Left renal cortex interstitium (tissue), 4 donors: ENCODE measurements at places on chromosomes 4 and X. TPM values are rescaled to one million over a fixed set of nuclear protein-coding genes. Genes with fewer than 3 reads are reported as not detected.

The ASIC5 gene
- 0.17 TPM for polyA plus RNA-seq

DNA sequence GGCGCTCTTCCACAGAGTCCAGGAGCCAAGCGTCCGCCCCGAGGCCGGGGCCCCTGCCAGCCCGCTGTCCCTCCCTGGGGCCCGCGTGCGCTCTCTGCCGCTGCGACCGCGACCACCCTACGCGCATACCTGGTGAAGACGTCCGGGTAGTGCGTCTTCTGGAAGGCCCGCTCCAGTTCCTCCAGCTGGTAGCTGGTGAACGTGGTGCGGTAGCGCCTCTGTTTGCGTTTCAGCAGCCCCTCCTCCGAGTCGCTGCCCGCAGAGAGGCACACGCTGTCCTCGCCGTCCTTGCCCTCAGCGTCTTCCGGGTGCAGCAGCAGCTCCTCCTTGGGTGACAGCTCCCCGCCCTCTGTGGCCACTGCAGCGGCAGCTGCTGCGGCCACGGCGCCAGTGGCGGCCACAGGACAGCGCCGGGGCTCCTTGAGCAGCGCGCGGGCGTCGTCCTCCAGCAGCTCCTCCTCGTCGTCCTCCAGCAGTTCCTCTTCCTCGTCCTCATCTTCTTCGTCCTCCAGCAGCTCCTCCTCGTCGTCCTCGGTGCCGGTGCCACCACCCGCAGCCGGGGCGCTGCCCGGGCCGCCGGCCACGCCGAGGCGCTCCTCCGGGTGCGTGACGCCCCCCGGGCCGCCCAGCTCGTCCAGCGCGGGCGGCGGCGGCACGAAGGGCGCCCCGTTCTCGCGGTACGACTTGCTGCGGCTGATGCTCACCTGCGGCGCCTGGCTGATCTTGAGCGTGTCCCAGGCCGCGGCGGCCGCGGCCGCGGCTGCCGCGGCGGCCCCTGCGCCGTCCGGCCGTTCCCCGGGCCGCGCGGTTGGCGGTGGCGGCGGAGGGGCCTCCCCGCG lies 2.8 kb downstream of the ARX start:
- no peak for DNase-seq

DNA sequence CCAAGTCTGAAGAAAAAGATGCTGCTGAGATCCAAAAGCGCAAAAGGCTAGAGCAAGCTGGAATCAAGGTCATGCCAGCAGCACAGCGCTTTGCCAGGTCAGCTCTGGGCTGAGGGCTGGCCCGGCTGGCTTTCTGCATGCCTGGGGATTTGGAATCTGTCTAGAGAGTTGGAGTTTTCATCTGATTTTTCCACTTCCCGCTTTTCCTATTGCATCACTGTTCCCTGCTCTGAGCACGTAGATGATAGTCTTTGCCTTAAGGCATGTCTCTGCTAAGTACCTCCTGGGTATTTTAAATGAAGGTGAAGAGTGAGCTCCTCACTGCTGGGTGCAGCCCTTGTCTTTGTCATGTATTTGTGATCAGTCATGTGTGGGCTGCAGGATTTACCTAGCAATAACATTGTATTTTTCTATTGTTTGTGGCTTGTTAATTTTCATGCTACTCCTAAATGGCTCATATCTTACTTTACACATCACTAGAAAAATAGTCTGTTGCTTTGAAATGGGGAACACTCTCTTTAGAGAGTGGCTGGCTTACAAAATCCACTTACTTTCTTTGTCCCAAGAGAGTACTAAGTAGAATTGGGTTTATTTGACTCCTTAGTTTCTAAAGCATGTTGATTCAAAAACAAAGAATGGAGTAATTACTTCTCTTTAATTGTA lies 82.8 kb downstream of the LIMCH1 start:
- DNase-seq, result no peak

- no peak for DNase-seq
Observed at GRCh38 chr4:2931512-2932301, 31.5 kb downstream of the NOP14 start.

- no peak for DNase-seq
Observed at GRCh38 chr4:10048941-10049697, 27.8 kb upstream of the SLC2A9 start.

- DNase-seq, result no peak
Observed at GRCh38 chrX:72097098-72097497, 34.6 kb downstream of the RTL5 start.

GRCh38 chr4:54473798-54474197 lies 184.0 kb upstream of the KIT start:
- no peak for DNase-seq

- no peak for DNase-seq
Observed at GRCh38 chr4:125492957-125493356, 178.2 kb downstream of the FAT4 start.

- DNase-seq, result no peak
Observed at GRCh38 chr4:94959307-94959706, 201.6 kb downstream of the BMPR1B start.

GRCh38 chrX:119236623-119237561 lies 807 bp downstream of the PGRMC1 start:
- no peak for DNase-seq

- no peak for DNase-seq
Observed at GRCh38 chrX:108485960-108486359, 46.3 kb downstream of the COL4A5 start.

GRCh38 chrX:107894038-107894437 lies 68.4 kb downstream of the MID2 start:
- no peak for DNase-seq

DNA sequence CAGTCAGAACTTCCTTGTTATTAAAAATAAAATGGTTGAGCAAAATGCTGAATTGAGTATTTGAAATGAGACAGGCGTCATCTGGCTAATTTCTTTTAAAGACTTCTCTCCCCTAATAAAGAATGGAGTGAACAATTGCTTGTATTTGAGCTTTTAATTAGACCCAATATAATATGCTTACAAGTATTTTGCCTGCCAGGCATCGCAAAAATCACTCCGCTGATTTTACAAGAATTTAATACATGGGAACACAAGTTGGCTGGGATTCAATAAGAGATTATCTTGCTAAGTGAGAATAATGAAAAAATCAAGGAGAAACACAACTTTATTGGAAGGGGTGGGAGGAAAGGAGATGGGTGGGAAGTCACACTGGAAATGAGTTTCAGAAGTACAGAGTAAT lies 52.3 kb downstream of the KLF3 start:
- no peak for DNase-seq

The PASD1 gene
- not detected for polyA plus RNA-seq

The RASGEF1B gene
- 12.7 TPM for polyA plus RNA-seq

DNA sequence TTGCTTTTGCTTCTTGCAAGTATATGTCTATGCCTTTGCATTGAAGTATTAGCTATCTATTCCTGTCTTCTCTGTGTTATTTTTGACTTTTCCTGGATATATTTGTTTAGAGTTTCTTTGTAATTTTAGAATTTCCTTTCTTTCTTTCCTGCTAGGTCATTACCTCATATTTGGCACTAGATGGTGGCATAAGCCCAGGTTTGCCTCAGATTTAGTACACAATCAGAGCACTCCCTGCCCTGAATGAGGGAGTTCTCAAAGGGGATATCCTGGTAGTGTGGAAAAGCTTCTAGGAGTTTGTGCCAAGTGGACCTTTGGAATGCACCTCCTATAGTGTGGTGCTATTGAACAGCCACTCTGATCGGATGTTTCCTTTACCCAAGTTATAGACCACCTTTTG lies 181.6 kb downstream of the UGT8 start:
- no peak for DNase-seq

The SH3TC1 gene
- 24.3 TPM for polyA plus RNA-seq

The ETNPPL gene
- 0.25 TPM for polyA plus RNA-seq

- no peak for DNase-seq
Observed at GRCh38 chr4:4843635-4844291, 15.7 kb upstream of the MSX1 start.

DNA sequence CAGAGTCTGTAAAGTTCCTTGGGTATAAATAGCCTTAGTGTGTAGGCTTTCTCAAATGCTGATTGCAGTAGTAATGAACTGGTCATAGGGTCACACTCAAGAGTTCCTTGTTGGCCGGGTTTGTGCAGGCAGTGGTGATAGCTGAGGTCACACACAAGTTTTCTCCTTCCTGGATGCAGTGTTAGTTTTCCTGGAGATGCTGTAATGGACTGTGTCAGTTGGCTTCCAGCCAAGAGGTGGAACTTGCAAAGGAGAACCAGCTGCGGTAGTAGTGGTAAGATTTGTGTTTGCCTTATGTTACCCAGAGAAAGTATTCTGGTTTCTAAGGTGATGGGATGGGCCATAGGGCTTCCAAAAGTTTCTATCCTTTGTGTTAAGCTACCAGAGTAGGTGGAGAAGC lies 409.8 kb upstream of the FRG1 start:
- DNase-seq, result no peak

The SOD3 gene
- 15.5 TPM for polyA plus RNA-seq

DNA sequence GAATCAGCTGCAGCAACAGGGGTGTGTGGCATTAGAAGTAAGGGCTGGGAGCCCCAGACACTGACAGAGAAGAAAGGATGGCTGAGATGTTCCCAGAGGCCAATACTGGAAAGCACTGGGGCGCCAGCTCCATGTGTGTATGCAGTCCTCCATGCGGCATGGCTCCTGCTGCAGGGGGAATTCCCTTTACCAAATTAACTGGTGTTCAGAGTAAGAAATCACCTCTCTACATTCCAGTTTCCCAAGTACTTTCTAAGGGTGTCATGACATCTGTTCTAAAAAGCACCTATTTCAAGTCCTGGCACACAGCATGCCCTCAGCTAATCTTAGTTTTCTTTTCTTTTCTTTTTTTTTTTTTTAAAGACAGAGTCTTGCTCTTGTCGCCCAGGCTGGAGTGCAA lies 98.0 kb downstream of the MAML3 start:
- DNase-seq, result no peak

The MSANTD1 gene
- polyA plus RNA-seq, result 0.21 TPM

- DNase-seq, result no peak
Observed at GRCh38 chr4:124879195-124879594, 166.7 kb upstream of the ANKRD50 start.

DNA sequence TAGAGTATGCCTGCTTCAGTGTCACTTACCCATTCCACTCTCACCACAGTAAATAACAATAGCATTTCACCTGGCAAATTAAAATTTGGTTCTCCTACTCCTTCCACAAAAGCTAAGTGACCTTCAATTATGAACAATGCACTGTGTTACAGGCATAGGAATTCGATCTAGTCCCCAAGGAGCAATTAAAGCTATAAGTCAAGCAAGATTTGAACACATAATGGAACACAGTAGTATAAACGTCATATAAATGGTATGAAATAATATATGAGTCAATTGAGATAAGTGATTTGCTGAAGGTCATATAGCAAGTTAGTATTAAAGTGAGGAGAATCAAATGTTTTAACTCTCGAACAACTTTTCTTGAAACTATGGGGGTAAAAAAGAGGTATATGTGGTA lies 65.8 kb downstream of the ARAP2 start:
- no peak for DNase-seq

The REPS2 gene
- polyA plus RNA-seq, result 11.5 TPM

The PLXNB3 gene
- 1.3 TPM for polyA plus RNA-seq

DNA sequence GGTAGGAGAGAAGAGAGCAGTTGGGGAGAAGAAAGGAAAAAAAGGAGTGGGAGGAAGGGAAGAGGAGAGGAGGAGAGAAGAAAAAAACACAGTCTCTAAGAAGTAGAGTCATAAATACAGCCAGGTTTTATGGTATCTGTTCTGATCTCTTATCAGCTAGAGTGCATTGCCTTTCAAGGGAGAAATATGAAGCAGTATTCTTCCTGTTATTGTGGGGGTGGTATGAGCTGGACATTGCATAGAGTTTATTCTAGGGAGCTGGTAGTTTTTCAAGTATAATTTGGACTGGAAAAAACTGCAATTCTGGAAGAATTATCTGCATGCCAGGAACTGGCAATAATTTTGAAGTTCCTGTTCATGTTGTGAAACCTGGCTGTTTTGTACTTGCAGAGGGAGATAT lies 54.9 kb upstream of the TAB3 start:
- DNase-seq, result no peak

The AKAP14 gene
- 0.49 TPM for polyA plus RNA-seq

GRCh38 chrX:30495468-30495867 lies 82.1 kb downstream of the TASL start:
- no peak for DNase-seq

The TMEM156 gene
- polyA plus RNA-seq, result 3.2 TPM
